ENCODE measurements at places on chromosomes 6 and 20.

DNA sequence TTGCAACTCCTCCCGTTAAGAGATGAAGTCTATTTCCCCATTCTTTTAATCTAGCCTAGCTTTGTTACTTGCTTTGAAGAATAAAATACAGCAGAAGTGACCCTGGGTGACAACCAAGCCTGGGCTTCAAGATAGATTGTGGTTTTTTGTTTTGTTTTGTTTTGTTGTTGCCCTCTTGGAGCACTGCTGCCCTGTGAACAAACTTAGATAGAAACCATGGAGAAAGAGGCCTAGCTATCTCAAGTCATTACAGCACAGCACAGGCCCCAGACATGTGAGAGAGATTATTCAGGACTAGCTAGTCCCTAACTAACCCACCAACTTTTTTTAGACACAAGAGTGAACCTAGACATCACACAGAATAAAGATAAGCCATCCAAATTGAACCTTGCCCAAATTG lies 475.2 kb downstream of the EPHA7 start:
- no peak for DNase-seq

GRCh38 chr6:152836523-152836922 lies 85.9 kb downstream of the VIP start:
- DNase-seq: no peak

- no peak for DNase-seq
Observed at GRCh38 chr6:22153384-22154158, 143.3 kb downstream of the PRL start.

GRCh38 chr6:55578537-55579363 lies at the start of gene HMGCLL1:
HMGCLL1 (minus strand) TSS chr6:55579192; CDS start chr6:55579055, 137 bp downstream.
- DNase-seq: peak; percentile 11

- DNase-seq: no peak
Observed at GRCh38 chr6:11851387-11851786, 72.8 kb upstream of the ADTRP start.

DNA sequence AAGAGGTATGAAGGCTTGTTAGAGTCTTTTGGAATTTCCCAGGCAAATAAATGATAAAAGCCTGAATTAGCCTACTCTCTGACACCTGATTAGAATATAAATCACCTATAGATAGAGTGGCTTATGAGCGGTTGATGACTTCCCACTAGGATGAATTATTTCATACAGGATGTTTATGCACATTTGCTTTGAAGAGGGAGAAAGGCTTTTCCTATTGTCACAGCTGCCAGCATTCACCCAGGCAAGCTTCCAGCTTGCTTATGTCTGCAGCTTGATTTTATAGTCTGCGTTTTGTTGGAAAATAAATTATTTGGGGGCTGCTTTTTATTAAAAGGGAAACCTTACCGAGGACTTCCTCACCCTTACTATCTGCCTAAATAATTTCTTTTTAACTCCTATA lies 51.3 kb upstream of the EIF2S2 start:
- no peak for DNase-seq

DNA sequence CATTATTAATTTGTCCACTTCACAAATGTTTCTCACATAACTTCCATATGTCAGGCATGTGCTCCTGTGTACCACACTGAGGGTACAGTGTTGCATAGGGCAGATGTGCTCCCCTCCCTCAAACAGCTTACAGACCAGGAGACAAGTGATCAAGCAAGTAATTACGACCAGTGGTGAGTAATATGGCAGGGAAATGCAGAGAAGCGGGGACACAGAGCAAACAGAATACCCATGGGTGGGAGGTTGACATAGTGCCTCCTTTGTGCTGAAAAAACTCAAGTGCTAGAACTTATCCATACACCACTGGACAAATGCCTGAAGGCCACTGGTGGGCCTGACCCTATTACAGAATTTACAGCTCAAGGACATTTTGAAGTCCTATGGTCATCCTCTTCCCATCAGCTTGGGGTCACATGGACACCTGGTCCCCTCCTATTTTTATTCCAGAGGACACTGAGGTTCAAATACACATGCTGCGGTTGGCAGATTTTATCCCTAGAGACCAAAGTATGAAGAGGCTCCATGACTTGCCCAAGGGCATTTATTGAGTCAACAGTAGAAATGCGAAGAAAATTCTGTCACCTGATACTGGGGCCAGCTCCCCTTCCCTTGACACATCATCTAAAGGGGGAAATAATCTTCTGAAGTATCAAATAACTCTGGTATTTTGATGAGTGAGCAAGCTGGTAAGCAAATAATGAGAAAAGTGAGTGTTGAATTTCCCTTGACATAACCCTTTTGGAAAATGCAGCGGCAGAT lies 116.6 kb downstream of the QRSL1 start:
- DNase-seq: no peak

GRCh38 chr6:27772261-27773001 lies 139.8 kb downstream of the OR2B2 start:
- DNase-seq: peak; percentile 93

DNA sequence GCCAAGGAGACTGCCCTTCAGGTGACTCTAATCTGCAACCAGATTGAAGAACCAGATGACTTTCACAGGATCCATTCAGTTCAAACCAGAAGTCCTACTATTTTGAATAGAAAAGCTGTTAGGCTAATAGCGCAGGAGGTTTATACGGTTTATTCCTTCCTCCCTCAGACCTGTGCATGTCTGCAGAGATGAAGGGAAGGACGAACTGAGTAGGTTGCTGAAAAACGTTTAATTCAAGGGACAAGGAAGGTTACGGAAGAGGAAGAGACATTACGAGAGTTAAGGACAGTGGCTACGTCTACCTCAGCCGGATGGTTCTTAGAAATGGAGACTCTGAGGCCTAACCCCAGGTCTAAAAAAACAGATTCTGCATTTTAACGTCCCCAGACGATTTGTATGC lies 978 bp downstream of the AURKA start:
- DNase-seq: no peak

DNA sequence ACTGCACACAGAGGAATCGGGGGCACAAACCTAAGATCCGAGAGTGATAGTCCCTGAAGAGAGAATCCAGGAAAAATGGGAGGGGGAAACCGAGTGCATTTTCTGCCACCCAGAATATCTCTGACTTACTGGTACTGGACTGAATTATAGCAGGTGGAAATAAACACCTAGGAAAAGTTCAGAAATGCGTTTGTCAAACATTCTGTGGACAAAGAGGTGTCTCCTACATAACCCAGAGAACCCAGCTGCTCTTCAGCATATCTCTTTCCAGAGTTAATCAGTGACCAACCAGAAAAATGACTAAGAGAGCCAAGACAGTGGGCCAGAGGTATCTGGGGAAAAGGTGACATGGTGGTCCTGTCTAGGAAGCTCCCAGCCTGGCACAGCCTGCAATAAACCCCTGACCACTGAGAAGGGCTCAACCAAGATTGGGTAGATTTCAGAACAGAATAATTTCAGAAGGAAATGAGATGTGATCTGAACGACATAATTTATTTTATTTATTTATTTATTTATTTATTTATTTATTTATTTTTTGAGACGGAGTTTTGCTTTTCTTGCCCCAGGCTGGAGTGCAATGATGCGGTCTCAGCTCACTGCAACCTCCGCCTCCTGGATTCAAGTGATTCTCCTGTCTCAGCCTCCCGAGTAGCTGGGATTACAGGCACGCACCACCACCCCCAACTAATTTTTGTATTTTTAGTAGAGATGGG lies 6.0 kb upstream of the VNN1 start:
- no peak for DNase-seq

- peak; percentile 42 for DNase-seq
Observed at GRCh38 chr6:155248008-155249001, 15.5 kb upstream of the CLDN20 start.

GRCh38 chr6:38144365-38144945 lies 324.9 kb downstream of the ZFAND3 start:
- DNase-seq: no peak

GRCh38 chr6:10873374-10873773 lies 8.5 kb downstream of the GCM2 start:
- DNase-seq: no peak

DNA sequence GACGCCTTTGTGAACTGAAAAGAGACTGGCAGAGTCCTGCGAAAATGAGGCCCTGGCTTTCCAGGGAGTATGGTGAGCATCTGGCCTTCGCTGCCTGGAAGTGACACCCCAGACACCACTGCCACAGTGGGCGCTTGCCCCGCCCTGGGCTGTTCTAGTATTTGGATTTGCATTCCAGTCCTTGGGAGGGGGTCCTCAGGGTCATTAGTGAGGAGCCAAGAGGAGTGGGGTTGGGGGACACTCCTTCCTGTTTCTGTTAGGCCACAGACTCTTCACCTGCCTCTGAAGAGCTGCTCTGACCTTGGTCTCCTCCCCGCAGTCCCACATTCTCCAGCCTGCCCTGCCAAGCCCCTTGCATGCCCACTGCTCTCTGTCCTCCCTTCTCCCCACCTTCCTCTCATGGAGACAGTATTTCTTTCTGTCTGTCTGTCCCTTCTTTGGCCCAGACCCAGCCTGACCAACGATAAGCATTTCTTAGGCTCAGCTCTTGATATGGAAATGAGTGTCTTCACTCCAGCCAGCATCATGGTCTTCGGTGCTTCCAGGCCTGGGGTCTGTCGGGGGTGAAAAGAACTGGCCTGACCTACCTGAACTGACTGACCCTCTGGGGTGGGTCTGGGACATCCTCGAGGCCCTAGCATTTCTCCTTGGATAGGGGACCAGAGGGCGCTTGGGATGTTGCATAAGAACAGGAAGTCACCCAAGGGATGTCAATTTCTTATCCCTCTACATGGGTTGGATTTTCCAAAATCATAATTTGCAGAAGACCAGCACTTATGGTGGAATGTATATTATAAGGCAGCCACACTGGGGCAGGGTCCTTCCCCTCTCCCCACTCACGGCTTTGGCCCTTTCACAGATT lies 19.4 kb downstream of the SLC9A8 start:
- DNase-seq: no peak

- no peak for DNase-seq
Observed at GRCh38 chr6:98998103-98998502, 50.4 kb upstream of the FBXL4 start.

- no peak for DNase-seq
Observed at GRCh38 chr6:89066940-89067646, 13.5 kb upstream of the PNRC1 start.

- no peak for DNase-seq
Observed at GRCh38 chr6:20085817-20086216, 126.5 kb downstream of the MBOAT1 start.

DNA sequence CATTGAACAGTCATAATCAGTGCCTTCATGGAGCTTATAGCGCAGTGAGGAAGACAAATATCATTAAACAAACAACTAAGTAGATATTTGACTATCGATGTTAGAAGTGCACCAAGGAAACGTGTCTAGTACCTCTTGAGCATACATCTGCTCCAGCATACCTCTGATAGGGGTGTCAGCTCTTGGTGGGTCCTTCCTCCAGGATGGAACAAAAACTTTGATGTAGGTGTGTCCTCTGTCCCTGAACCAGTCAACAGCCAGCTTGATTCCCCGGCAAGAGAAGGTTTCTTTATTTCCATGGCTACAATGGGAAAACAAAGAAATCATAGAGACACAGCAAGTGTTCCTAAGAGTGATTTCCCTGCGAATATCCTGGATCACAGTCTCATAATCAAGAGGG lies 23.1 kb downstream of the ZC3H12D start:
- no peak for DNase-seq

DNA sequence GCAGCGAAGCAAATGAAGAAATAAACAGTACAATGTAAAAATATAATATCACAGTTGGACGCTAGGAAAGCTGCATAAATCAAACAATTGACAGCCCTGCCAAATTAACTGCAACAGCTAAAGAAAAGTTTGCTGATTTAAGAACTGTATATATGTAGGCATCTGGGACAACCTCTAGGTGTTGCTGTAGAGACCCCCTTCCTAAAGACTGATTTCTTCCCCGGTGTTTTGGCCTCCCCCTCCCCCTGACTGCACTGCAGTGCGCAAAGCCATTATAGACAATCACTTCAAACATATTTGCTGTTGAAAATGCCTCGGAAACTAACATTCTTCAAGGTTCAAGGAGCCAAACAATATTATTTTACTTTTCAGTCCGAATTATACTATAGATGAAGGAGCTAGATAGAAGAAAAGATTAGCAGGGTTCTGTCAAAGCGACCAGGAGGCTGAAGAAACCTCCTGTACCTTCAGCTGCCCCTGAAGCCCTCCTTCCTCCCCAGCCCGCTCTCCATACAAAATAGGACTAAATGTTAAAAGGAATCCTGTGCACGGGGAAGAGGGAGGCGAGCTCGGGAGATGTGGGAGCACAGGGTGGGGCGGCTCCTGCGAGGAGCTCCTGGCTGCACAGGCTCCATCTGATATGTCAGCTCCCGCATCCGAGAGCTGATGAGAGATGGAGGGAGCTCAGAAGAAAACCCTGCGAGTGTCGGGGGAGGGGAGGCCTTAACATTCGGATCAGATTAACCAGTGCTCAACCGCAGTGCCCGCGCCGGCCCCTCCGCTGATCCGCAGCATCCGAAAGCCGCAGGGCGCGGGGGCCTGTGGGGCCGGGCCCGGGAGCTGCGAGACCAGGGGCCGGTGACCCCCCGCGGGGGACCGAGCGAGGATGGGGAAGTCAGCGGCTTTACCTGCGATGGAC lies 822 bp downstream of the ELOVL4 start:
- no peak for DNase-seq

DNA sequence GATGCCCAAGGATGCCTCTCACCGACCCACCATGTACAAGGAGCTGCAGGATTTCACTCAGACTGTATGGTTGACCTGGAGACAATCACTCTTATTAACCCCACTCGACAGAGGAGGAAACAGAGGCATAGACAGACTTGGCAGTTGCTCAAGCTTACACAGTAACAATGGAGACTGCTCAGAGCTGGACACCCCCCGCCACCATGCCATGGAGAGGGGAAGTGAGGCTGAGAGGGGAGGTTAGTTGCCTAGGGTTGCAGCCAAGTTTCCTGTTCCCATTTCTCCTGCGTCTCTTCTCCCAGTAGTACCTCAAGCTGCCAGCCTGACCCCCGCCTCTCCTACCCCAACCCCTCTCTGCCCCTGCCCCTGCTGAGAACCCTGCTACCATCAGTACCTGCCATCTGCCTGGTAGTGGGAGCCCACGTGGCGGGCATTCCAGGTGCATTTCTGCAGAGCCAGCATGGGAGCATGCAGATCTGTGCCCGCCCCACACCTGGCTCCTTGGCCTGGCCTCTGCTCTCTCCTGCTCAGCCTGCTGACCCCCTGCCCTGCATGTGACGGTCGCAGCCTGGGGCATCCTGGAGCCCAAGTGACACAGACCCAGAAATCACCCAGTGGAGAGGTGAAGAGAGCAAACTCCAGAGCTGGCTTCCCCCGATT lies 157.7 kb downstream of the PREX1 start:
- no peak for DNase-seq

GRCh38 chr6:32642720-32643106 lies 5.5 kb downstream of the HLA-DQA1 start:
- no peak for DNase-seq

DNA sequence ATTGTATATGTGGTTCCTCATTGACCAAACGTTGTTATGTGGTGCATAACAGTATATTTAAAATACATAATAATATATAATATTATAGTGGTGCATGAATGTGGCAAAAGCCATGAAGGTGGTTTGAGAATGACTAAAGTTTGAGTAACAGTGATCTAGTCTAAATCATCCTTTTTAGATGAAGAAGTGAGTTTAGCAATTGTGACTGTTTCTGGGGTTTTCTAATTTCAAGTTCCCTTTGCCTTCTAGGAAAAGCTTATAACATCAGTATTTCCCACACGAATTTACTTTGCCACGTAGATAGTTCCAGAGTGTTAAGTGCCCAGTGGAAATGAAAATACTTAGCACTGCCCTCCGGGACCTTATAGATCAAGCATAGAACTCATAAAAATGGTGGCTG lies 40.9 kb downstream of the ARFGEF2 start:
- DNase-seq: no peak

GRCh38 chr6:2951728-2952127 lies 19.6 kb downstream of the SERPINB6 start:
- no peak for DNase-seq

Data from transverse colon (tissue), 4 donors.